ENCODE measurements at places on chromosomes 12 and 14.

- DNase-seq = no peak
Measured at GRCh38 chr12:23536293-23536692, 413.2 kb downstream of the SOX5 start.

GRCh38 chr12:119624966-119625365 is 31.4 kb downstream of the TMEM233 start:
- DNase-seq = no peak

DNA sequence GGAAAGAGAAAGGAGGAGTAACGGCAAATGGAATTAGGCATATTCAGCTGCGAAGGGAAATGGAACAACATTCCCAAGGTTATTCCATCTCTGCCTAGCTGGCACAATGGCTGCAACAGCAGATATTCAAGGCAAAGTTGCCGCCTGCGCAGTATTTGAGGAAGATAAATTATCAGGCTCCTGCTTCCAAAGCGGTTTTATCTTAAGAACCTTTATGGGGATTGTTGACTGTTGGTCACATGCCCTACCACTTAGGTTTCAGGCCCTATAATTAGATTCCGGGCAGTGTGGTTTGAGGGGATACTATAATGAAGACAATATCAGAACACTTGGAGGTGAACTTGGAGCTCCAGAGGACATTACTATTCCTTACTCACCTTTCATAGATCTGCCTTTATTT is 99.7 kb downstream of the FGD4 start:
- no peak for DNase-seq

- DNase-seq = no peak
Measured at GRCh38 chr12:48069241-48069640, 36.6 kb downstream of the SENP1 start.

- no peak for DNase-seq
Measured at GRCh38 chr14:75803765-75804164, 142.7 kb downstream of the TTLL5 start.

DNA sequence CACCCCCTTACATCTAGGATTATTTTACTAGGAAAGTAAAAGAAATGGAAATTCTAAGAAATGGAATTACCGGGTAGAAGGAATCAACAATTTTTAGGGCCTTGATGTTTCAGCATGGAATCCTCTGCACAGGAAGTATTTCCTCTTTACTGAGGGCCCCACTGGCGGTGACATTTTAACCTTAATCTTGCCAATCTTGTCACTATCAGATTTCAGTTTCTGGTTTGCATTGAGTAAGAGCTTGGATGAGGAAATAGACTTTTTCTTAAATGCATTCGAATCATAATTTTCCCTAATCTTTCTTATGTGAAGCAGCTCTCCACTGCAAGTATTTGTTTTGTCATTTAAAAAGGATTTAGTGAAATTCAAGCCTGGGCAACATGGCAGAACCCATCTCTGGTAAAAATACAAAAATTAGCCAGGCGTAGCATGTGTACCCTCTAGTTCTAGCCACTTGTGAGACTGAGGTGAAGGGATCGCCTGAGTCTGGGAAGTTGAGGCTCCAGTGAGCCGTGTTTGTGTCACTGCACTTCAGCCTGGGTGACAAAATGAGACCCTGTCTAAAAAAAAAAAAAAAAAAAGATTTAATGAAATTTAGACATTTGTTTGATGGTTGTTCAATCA is 40.7 kb downstream of the TPCN1 start:
- no peak for DNase-seq

DNA sequence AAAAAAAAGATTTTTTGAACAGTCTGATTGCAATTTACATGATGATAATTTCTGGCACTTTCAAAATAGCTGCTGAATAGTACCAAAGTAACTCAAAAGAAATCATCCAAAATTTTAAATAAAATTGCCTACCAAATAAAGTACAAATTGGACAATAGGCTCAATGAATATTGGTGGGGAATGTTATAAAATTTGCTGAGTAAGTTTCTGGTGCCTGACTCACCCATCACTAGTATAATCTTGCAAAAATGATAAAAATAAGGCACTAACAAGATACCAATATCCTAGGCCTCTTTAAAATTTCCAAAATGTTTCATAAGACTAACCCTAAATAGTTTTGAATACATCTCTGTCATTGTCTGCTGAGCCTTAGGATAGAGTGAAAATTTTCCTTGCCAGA is 145.3 kb upstream of the LRFN5 start:
- no peak for DNase-seq

DNA sequence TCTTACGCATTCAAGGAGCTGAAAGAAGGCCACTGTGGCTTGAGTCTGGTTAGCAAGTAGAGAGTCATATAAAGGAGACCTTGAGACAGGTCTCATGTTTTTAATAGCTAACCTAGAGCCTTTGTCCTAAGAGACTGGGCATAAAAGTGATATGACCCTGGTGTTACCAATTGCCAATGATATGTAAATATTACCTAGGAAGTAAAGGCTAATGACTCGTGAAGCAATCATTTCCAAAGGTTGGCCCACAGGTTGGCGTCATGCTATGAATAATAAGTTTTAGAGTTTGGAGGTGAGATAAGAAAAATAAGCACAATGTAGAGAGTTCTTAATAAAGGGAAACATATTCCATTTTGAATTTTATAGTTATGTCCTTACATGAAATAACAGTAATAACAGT is 116.6 kb upstream of the PLEKHA5 start:
- no peak for DNase-seq

GRCh38 chr14:65359503-65359902 is 53.0 kb upstream of the FUT8 start:
- no peak for DNase-seq

DNA sequence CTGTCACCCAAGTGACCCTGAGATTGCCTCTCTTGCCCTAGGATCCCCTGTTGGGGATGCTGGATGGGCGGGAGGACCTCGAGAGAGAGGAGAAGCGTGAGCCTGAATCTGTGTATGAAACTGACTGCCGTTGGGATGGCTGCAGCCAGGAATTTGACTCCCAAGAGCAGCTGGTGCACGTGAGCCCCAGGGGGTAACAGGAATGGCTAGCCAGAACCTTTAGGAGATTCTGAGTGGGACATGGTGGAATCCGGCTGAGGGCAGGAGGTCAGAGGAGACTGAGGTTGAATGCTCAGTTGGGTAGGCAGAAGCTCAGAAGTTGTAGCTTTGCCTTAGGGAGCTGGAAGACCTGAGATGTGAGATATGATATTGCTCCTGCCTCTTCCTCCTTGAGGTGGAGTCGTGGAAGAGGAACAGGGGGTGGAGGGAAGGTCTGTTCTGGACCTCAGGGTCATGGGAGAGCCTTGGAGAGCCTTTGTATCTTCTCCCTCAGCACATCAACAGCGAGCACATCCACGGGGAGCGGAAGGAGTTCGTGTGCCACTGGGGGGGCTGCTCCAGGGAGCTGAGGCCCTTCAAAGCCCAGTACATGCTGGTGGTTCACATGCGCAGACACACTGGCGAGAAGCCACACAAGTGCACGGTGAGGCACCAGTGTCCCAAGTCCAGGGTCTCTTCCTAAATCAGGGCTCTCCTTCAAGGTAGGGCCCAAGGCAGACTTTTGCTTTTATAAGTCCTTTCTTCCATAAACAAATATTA is 6.3 kb downstream of the GLI1 start:
- no peak for DNase-seq

GRCh38 chr14:75675265-75675960 is 14.4 kb downstream of the TTLL5 start:
- no peak for DNase-seq

DNA sequence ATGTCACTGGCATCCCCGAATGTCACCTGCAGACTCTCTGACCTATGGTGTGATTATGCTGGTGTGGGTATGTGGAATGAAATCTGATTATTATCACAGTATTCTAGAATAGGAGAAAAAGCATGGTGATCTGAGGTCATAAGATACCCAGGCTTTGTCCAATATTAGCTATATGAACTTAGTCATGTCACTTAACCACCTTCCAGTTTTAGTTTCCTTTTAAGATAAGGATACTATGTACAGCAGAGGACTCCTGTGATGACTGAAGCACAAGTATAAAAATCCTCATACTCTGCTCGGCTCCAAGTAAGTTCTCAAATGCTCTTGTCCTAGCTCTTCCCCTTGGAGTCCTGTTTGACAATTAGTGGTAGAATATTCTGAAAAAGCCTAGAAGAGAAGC is 2.8 kb downstream of the GNS start:
- DNase-seq = no peak

GRCh38 chr14:58362798-58363412 is 32.8 kb upstream of the TOMM20L start:
- no peak for DNase-seq

GRCh38 chr14:92135269-92135668 is 13.5 kb downstream of the CPSF2 start:
- DNase-seq = peak; percentile 18

- DNase-seq = peak; percentile 35
Measured at GRCh38 chr12:29698756-29699155, 85.0 kb downstream of the TMTC1 start.

DNA sequence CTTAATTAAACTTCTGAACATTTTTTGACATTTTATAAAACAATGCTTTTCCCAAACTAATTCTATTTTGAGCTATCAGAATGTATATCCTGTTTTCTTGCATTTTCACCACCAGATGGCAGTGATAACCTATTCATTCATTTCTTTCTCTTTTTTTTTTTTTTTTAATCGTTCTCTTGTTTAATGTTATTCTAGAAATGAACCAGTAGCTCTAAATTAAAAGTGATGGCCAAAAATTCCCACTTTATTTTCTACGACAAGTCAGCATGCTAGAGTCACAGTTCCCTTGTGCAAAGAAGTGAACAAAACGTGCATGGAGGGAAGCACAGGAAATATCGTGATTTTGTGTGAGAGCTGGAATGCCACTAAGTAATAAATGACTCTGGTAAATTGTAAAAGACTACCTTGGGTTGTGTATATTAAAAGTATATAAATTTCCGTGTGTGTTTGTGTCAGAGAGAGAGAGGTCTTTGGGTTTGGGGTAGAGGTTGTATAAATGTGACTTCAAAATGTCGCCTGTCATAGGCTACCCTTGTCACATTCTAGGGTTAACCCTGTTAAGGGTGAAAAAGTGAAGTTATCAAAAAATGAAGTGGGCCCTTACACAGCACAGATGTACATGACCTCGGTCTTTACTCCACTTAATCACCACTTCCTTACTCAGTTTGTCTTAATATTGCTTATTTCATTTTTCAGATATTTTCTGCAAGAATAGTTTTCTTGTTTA is 40.4 kb upstream of the LDHB start:
- no peak for DNase-seq

- DNase-seq = no peak
Measured at GRCh38 chr12:50013361-50014147, 11.7 kb downstream of the RACGAP1 start.

GRCh38 chr12:68944296-68945076 is 11.5 kb upstream of the CPM start:
- no peak for DNase-seq

DNA sequence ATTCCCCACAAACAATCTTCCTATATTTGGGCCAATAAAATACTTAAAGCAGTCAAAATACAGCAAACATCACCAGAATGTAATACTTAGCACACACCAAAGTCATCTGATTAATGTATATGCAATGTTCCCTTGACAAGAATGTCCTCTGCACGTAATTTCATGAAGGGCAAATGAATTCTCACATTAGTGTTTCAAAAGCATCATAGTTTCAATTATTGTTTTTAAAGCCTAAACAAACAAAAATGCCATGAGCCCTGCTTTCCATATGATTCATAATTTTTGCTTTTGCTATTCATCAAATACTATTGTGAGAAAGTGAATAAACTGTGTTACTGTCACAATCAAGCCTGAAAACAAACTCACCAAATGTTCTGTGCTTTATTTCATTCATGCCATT is 156.0 kb downstream of the EPS8 start:
- no peak for DNase-seq

GRCh38 chr14:90168425-90169105 is 87.8 kb upstream of the PSMC1 start:
- DNase-seq = peak; percentile 2

GRCh38 chr12:122874081-122874480 is 21.8 kb downstream of the VPS37B start:
- no peak for DNase-seq

DNA sequence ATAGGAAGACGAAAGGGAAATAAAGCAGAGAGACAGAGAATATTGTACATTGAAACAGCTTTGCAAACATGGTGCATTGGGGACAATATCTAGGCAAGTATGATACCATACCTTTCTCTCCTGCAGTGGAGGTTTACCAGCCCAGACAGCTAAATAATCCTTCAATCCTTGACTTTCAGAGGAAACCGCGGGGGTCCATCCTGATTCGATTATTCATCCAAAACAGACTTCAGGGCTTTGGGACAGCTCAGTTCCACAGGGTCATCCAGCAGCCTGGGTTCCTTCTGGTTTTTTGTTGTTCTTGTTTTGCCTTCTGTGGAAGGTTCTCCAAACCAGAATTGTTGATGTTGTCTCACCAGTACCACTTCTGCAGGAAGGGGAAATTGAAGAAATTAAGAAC is 81.5 kb downstream of the LGR5 start:
- DNase-seq = no peak

DNA sequence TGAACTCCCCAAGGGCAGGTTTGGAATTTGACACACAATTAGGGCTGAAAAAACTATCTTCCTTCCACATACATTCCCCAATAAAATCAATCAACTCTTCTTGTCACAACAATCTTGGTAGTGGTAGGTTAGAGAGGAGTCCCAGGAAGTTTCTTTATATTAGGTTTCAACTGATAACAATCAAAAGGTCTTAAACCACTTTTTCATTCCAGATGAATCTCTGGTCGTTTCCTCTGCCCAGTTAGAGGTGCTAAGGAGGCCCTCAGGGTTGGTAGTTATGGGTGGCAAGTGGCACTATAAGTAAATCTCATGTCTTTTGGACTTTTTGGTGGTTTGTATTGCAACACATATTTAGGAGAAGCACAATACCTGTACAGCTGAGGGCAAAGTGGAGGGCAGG is 1.7 kb upstream of the SLC38A2 start:
- DNase-seq = no peak

GRCh38 chr12:120787889-120788288 is 62.3 kb downstream of the ACADS start:
- DNase-seq = no peak

- peak; percentile 55 for DNase-seq
Measured at GRCh38 chr12:68406134-68406576, 74.0 kb upstream of the MDM1 start.

- DNase-seq = no peak
Measured at GRCh38 chr12:5428332-5429221, 3.3 kb upstream of the NTF3 start.

Measured in fibroblast of skin of left biceps (primary cell).